ENCODE measurements at places on chromosomes 7 and 10. TPM values are rescaled to one million over a fixed set of nuclear protein-coding genes. Genes with fewer than 3 reads are reported as not detected.

GRCh38 chr10:13652860-13653259, 66.1 kb downstream of the PRPF18 start:
- DNase-seq: no peak

DNA sequence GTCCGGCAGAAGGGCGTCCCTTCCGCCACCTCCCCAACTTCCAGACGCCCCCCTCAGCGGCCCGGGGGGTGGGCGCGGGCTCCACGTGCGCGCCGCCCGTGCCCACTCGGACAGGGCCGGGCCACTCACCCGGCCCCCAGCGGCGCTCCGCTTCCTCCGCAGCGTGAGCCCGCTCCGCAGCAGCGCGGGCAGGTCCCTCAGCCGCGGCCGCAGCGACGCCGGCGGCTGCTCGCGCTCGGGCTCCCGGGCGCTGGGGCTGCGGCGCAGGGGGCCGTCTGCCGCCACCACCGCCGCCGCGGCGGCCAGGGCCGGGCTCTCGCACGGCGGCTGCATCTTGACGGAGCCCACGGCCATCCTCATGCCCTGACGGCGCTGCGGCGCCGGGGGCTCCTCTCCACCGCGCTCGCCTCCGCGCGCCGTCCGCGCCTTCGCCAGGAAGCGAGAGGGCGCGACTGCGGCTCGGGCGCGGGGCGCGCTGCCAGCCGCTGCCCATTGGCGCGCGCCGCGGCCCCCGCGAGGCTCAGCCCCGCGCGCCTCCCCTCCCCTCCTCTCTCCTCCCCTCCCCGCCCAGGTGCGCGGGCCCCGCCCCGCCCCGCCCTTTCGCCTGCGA, at the start of gene RAPGEF5:
RAPGEF5 (minus strand) TSS at position 454 of the 610 bp plus-strand sequence; CDS start at position 360, 94 bp downstream.
- no peak for DNase-seq

DNA sequence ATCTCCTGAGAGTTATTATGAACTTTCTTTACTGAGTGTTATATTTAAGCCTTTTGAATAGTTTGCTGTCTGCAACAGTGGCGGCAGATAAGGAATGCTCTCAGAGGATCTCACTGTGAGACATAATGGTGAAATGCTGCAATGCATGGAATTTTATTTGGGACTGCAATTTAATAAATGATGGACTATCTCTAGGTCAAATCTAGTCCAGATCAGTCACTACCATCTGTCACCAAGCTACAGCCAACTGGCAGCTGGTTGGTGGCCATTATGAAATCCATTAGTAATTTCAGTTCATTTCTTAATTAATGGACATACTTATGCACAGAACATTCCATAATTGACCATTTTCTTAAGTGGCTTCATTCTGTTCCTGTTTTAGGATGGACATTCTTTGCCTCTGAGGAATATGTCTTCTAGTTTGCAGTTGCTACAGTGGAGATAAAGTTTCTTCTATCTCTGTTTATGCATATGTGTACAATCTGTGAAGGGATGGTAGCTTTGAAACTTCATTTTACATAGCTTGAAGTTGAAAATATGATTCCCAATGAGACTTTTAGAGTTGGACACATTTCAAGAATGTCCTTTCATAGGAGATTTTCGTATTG, 586.6 kb downstream of the SUGCT start:
- no peak for DNase-seq

DNA sequence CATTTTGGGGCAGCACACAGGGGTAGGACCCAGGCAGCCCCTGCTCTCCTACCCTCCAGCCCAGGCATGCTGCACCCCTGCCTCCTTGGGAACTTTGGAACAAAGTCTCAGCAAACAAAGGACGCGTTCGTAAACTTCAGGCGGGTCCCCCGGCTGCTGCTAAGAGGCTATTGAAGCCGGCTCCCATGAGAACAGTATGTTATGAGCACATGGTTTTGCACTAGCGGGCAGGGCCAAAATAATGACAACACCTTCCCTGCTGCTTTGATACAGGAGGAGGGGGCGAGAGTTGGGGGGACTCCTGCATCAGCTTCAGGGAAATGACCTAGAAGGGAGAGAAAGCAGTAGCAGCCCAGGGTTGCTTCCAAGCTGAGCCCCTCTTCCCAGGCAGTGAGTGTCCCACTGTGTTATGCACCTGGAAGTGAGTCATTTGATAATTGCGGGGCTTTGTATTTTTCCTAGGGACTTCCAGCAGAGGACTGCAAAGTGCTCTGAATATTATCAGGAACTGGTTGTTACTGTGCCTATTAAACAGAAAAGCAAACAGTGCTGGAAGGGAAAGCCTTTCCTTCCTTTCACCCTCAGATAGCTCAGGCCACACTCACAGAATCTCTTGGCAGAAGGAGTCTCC, 6.9 kb downstream of the ITPRIP start:
- DNase-seq: no peak

- DNase-seq: no peak
These were observed at the start of gene CLIP2 for GRCh38 chr7:74289018-74289658. Gene CLIP2, plus strand, starts transcription at chr7:74289407. Its CDS starts 28,140 bp downstream, at chr7:74317547.

GRCh38 chr10:43846968-43847367, 198.3 kb upstream of the ZNF32 start:
- no peak for DNase-seq

DNA sequence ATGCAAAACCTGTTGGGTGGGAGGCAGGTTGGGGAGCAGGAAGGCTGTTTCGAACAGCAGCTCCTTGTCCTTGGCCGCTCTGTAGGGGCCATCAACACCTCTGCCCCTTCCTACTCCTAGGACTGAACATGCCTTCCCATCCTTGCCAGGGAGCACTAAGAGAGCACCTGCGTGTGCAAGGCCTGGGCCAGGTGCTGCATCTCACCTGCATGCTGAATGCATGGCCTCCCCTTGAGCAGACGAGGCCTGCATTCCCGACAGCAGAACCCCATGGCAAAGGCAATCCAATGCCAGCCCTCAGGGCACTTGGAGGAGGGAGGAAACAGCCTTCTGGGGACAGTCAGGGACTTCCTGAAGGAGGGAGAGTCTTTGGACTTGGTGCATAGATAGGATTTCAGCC, 11.0 kb downstream of the VSIR start:
- peak; percentile 54 for DNase-seq

DNA sequence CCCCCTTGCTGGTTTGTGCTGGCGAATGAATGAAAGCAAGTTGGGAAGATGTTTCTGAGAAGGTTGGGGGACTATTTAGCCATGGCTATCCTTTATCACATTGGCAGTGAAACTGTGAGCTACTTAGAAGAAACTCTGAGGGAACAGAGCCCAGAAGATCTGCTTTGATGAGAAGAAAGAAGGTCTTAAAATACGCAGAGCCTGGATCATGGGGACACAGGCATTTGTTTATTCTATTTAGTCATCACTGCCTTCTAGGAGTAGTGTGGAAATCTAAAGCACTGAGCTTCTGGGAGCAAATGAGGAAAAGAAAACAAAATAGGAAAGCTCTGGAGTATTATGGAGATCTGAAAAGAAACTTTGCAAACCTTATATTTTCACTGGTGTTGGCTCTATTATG, 28.5 kb downstream of the CPED1 start:
- DNase-seq: no peak

GRCh38 chr7:94300176-94300835, 94.4 kb upstream of the COL1A2 start:
- no peak for DNase-seq

GRCh38 chr10:73625004-73625883, 16.0 kb downstream of the MYOZ1 start:
- no peak for DNase-seq

GRCh38 chr7:20507157-20507556, 108.3 kb upstream of the ABCB5 start:
- no peak for DNase-seq

GRCh38 chr10:88077977-88078376, 214.6 kb downstream of the PTEN start:
- no peak for DNase-seq

- no peak for DNase-seq
These were observed 111.9 kb upstream of the NRBF2 start for GRCh38 chr10:63021225-63021624.

DNA sequence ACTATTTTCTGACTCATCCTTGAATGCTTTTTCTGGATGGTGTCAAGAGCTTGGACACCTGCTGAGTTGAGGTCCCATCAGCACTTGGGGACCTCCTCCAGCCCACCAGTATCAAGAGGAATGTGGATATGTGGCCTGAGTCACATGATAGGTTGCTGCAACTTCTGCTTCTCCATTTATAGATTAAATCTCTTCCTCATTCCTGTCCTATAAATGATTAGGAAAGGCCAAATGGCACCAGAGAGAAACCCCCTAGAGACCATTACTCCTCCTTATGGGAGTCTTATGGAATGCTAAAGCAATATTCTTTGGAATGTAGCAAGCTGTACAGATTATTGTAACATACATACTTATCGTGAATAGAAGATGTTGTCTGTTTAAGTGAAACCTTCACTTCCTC, 85.6 kb downstream of the NEUROD6 start:
- no peak for DNase-seq

GRCh38 chr10:25130906-25131305, 43.9 kb upstream of the GPR158 start:
- no peak for DNase-seq

GRCh38 chr7:121510302-121510701, 114.2 kb upstream of the FAM3C start:
- no peak for DNase-seq

GRCh38 chr7:84553711-84554110, 359.1 kb upstream of the SEMA3A start:
- DNase-seq: no peak

GRCh38 chr7:117759950-117760640, 113.1 kb downstream of the CTTNBP2 start:
- no peak for DNase-seq

DNA sequence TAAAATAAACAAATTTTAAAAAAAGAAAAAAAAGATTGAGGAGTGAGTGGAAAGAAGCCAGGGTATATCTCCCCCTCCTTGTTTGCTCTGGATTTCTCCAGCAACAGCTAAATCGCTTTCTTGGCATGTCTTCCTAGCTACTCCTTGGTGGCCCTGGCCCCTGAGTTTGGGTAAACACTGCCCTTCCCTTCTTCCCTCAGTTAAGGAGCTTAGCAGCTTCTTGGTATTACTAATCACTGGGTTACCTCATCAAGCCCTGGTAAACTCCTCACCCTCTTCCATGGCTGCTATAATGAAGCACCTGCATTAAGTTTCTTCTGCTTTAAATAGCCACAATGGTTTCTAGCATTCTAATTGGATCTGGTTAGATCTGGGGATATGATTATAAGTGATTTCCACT, 269.8 kb downstream of the FZD1 start:
- no peak for DNase-seq

DNA sequence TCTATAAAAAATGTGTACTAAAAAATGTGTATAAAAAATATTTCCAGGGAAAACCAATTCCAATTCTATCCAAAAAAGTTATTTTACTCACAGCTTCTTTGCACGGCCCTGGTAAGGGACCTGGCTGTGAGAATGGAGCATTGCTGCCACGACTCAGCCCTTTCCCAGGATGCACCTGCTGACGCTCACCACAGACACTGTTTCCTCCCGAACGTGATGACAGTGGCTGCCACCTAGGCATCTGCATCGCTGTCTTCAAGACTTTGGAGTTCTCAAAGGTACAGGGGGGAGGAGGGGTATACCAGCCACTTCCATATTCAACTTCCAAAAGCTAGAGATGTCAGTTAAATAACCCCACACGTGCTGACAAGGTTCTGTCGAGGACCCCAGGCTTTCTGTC, 23.9 kb upstream of the PTPRN2 start:
- DNase-seq: no peak

GRCh38 chr7:24199978-24200377, 84.0 kb upstream of the NPY start:
- no peak for DNase-seq

DNA sequence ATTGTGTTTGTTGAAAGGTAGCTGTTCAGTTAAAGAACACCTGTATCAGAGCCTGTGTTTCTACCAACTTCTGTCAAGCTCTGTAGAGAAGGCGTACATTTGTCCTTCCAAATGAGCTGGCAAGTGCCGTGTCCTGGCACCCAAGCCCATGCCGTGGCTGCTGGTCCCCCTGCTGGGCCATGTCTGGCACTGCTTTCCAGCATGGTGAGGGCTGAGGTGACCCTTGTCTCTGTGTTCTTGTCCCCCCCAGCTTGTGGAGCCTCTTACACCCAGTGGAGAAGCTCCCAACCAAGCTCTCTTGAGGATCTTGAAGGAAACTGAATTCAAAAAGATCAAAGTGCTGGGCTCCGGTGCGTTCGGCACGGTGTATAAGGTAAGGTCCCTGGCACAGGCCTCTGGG, 154.9 kb downstream of the EGFR start:
- DNase-seq: no peak

GRCh38 chr7:1385809-1386622, 73.3 kb downstream of the MICALL2 start:
- peak; percentile 90 for DNase-seq

DNA sequence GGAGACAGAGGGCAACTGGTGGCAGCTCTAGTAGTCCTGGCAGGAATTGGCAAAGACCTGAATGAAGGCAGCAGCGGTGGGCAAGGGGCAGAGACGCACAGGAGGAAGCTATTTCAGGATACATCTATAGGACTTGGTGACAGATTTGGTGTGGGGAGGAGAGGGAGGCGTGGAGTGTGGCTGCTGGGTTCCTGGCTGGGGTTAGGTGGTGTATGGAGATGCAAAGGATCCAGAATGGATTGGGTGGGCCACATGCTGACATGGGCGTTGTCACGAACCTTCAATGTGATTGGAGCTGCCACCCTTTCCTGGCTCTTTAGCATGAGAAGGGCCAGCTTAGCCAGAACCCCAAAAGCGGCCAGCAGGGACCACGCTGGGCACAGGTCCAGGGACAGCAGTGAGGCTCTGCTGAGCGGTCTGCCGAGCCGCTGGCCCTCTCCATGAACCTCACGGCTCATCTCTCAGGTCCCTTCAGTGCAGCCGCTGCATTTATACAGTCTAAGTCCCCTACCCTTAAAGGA, 10.2 kb upstream of the ADCY1 start:
- DNase-seq: no peak

- DNase-seq: no peak
These were observed 126.2 kb downstream of the ANLN start for GRCh38 chr7:36515847-36516246.

GRCh38 chr10:129123428-129123827, 343.6 kb upstream of the MGMT start:
- DNase-seq: no peak

- DNase-seq: peak; percentile 21
These were observed 72.6 kb downstream of the FOXL3 start for GRCh38 chr7:362402-363096.

DNA sequence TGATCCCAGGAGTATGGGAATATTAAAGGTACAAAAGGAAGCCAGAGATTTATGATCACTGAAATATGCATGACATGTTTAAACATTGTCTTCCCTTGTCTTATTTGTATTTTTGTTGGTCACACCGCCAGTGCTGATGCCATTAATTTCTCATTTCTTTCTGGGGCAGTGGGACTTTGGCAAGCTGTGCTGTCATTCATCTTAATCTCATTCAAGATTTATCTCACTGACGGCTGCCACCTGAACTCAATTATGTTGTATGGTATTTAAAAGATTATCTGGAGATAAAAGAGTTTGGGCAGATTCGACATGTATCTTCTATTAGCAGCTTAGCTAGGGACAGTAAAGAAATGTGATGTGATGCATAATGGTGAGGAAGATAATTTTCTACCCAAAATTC, 284.9 kb upstream of the PLXDC2 start:
- no peak for DNase-seq

The C10orf67 gene
- total RNA-seq: not detected

The CABCOCO1 gene
- 2.4 TPM for total RNA-seq

The CAPZA2 gene
- total RNA-seq: 213 TPM

The SORCS3 gene
- not detected for total RNA-seq

The PSPH gene
- 37.5 TPM for total RNA-seq

The MBL2 gene
- not detected for total RNA-seq

The RNF32 gene
- total RNA-seq: 0.52 TPM

The PNLIPRP2 gene
- total RNA-seq: not detected
